Heart left ventricle (tissue), 16 donors: ENCODE measurements at places on chromosomes 12 and 14. TPM values are rescaled to one million over a fixed set of nuclear protein-coding genes. Genes with fewer than 3 reads are reported as not detected.

DNA sequence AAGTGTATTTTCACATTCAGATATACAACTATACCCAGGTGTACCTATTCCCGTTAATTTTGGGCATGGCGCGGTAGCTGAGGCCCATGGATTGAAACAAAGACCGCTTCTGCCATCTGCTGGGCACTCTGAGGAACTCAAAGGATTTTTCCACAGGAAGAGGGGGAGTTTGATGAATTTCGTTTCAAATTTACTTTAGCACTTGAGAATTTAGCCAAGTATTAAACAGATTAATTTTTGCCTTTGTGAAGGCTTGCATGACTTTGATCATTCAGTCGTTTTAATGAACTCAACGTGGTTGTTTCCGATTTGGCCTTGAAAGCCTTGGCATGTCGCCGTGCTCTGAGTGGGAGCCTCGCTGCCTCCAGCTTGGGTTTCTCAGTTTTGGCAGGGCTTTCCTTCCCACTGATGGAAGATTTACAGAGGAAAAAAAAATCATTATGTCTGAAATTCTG is 153.2 kb upstream of the DDHD1 start:
- peak; percentile 62 for DNase-seq

- no peak for DNase-seq
These were observed 167.0 kb upstream of the PLXNC1 start for GRCh38 chr12:93981411-93981810.

DNA sequence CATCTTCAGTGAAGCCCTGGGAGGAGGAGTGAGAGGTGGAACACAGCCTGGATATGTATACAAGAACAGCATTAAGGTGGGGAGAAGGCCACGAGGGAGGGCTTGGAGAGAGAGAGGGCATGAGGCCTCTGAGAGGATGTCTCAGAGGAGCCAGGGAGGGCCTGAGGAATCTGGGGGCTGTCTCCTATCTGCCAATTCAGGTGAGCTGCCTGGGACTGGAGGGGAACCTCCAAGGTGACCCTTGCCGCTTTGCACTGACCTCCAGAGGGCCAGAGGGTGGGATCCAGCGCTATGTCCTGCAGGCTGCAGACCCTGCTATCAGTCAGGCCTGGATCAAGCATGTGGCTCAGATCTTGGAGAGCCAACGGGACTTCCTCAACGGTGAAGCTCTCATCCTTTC is 4.4 kb downstream of the ARHGEF25 start:
- no peak for DNase-seq

Gene SMCO3
- total RNA-seq = 0.16 TPM

GRCh38 chr12:111482462-111482861 is 76.7 kb downstream of the SH2B3 start:
- DNase-seq = no peak

Gene TMEM179
- 0.40 TPM for total RNA-seq

DNA sequence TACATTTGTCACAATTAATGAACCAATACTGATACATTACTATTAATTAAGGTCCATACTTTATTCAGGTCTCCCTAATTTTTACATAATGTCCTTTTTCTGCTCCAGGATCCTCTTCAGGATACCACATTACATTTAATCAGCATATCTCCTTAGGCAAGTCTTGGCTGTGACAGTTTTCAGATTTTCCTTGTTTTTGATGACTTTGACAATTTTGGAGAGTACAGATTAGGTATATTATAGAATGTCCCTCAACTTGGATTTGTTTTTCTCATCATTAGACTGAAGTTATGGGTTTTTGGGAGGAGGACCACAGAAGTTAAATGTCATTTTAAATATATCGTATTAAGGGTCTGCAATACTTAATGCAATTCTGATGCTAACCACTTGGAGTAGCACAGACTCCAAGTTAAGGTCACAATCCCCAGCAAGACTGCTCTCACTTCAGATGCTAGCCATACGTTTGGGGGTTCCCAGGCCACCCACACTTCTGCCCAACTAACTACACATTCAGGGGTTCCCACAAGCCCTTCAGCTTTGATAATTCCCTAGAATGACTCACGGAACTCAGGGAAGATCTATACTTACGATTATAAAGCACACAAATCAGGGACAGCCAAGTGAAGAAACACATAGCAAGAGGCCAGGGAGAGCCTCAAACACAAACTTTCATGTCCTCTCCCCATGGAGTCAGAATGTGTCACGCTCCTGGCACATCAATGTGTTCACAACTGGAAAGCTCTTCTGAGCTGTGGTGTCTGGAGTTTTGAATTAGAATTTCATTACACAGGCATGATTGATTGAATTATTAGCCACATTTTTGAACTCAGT is 17.0 kb upstream of the NUBPL start:
- DNase-seq = no peak

DNA sequence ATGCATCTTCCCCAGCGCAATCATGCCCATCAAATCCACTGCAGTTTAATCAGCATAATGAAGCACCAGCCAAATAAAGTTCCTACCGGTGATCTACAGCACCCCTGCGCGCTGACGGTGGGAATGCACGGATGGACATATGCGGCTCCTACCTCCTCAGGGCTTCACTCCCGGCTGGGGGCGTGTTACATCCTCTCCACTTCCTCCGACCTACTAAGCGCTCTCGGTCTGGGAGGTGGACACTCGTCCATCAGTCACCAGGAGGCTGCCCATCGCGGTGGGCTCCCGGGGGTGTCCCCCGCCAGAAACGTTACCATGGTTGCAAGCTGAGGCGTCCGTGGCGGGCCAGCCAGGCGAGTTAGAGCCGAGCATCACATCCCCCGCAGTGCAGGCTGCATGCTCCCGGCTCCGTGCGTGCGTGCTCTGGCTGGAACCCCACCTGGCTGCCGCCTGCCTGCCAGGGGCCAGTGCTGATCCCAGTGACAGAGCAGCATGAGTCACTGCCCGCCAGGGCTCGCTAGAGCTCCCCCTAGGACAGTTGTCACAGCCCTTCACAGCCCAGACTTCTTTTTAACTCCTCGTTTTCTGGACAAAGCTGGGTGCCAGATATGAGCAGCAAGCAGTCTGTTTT is 73.0 kb downstream of the CIT start:
- peak; percentile 74 for DNase-seq

- DNase-seq = no peak
These were observed 97.1 kb downstream of the SCAF11 start for GRCh38 chr12:45893240-45893639.

GRCh38 chr14:22163051-22163450 is 426.0 kb downstream of the DAD1 start:
- DNase-seq = no peak

GRCh38 chr14:55899531-55899930 is 218.7 kb upstream of the PELI2 start:
- no peak for DNase-seq

GRCh38 chr12:69161829-69162228 is 77.5 kb upstream of the CPSF6 start:
- no peak for DNase-seq

- DNase-seq = no peak
These were observed 14.0 kb downstream of the CCDC62 start for GRCh38 chr12:122788387-122788786.

GRCh38 chr14:55780156-55780946 is 200.3 kb downstream of the KTN1 start:
- DNase-seq = peak; percentile 62

DNA sequence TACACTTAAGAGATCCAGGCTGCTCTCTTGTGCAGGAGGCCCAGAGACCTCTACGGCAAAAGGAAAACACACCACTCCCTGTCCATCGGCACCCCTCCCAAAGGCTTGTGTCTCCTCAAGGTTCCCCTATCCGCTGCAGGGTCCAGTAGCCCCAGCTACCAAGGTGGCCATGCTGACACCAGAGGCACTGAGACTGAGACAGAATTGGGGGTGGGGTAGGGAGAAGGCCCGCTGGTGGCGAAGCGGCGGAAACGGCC is 590 bp downstream of the DDIT3 start:
- no peak for DNase-seq

DNA sequence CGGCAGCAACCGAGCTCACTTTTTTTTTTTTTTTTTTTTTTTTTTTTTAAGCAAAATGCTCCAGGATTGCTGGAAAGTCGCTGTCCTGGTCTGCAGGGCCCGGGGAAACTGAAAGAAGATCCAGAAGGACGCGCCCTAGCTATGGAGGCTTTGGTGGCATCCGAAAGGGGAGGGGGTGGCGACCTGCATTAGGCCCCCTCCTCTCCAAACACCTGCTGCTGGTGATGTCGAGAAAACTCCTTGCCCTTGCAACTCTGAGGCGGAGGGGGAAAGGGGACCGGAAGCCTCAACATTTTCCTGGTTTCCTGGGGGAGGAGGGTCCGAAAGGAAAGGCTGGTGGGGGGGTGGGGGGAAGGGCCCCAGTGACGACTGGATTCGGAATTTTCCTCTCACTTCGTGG is 421.1 kb downstream of the VRK1 start:
- DNase-seq = no peak

DNA sequence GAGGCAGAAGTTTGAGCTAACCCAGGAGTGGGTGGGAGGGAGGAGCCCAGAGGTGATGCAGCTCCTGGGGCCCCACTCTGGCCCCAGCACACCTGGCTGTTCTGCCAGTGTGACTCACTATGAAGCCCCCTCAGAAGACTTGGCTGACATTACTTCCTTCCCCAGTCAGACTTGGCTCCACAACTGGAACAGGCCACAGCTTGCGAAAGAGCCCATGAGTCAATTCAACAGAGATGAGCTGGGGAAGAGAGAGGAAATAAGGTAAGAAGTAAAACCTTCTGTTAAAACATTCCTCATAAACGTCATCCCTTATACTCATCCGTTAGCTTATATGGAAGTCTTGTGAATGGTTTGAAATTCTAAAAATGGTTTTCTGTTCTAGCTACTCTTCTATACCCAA is 245.9 kb downstream of the ADAMTS20 start:
- no peak for DNase-seq

Gene SLC16A7
- 121 TPM for total RNA-seq

GRCh38 chr12:50640321-50640939 is 123.5 kb upstream of the ATF1 start:
- DNase-seq = no peak

DNA sequence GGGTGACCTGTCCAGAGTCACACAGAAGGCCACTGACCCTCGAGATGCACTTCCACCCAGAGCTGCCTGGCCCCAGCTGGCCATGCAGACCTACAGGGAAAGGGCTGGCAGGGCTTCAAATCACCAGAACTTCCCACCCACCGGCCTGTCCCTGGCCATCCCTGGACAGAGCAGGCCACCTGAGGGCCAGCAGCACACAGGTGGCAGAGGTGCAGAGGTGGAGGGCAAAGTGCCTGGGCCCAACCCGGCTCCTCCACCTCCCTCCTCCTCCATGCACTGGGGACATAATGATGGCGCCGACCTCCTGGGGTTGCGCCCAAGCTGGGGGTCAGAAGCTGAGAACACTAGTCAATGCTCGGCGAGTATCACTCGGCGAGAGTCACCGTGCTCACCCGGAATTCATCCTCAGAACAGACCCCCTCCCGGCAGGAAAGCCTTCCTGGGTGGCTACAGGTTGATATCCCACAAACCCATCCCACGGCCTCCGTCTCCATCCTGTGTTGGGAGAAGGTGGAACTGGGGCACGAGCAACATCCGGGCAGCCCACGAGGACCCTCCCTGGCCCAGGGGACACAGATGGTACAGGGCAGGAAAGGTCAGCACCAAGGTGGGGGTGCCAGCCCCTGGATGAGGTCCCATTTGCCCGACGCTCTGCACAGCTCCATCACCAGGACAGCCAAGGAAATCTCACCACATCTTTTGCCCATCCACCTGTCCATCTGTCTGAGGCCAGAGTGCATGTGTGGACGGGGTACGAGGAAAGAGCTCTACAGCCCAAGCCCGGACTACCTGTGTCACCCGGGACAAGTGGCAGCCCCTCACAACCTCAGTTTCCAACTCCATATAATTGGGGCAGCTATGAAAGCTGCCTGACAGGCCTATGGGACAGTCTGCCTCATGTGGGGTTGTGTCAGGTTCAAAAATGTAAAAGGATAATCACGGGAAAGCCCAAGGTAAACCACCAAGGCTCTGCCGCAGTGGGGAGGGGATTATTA is 10.8 kb downstream of the BEGAIN start:
- peak; percentile 20 for DNase-seq

GRCh38 chr12:2960996-2961616 is 1.9 kb downstream of the TEAD4 start:
- no peak for DNase-seq

DNA sequence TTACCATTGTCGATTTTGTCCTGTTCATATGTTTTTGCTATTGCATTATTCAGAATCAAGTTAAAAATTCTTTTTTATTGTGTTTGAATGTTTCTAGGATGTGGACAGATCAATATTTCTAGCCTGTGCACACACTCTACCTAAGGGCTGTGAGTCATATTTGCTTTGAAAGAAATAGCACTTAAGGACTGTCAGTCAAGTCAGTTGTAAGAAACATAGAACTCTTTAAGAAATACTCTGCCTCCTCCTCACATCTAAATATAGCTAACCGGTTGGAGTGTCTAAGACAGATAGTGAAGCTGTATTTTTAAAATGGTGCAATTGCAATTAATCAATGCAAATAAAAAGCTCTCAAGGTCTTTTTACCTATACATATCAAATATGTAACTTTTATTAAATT is 17.9 kb upstream of the MGST1 start:
- DNase-seq = no peak

GRCh38 chr14:23895480-23895879 is 58.1 kb upstream of the DHRS4 start:
- DNase-seq = no peak

GRCh38 chr14:79084861-79085260 is 914.7 kb downstream of the NRXN3 start:
- no peak for DNase-seq

Gene HHIPL1
- total RNA-seq = 2.1 TPM

DNA sequence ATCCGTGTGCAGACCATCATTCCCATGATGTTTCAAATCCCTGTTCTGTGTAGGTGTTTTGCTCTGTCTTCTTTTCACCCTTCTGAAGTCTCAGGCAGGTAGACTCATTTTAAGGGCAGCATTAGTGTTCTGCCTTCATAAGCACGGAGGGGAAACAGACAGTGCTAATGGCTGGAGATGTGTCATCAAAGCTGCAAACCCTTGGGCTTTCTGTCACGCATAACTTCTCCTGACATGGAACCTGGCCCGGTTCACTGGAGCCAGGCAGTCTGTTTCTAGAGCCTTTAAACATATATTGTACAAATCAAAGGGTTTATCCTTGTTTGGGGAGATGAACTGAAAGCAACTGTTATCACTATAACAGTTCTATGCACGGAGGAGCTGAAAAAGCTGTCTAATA is 141.4 kb downstream of the TMEM132D start:
- no peak for DNase-seq

Gene LRP1-AS
- total RNA-seq = not detected

- no peak for DNase-seq
These were observed 218.2 kb downstream of the TMTC3 start for GRCh38 chr12:88360343-88360742.

GRCh38 chr12:85280165-85280983 is at the start of gene ALX1:
ALX1 (plus strand) TSS chr12:85280220; CDS start chr12:85280262, 42 bp downstream.
- no peak for DNase-seq

- no peak for DNase-seq
These were observed 451.2 kb downstream of the EGLN3 start for GRCh38 chr14:33499687-33500086.

Gene VWF
- 238 TPM for total RNA-seq

Gene ISM2
- total RNA-seq = not detected

DNA sequence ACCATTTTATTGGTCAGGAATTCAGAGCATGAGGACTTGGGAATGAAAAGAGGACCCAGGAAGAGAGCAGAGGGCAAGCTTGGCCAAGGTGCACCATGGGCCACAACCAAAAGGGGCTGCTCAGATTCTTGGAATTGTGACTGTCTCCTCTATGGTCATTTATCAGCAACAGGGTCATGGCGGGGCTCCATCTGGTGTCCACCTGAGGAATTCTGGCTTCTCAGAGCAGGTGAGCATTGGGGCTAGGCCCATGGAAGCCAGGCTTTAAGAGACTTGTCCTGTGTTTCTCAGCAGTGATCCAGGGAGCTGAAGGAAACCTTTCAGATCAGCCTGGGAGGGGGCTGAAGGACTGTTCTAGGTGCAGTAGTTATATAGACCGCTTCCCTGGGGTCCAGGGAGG is 2.6 kb upstream of the RIN3 start:
- no peak for DNase-seq
